Activated CD4-positive, alpha-beta T cell treated with anti-CD3 and anti-CD28 coated beads, Interleukin-2, amount 10 ng/mL, durations not matched to agents 7 days and 5 days (primary cell): ENCODE measurements at places on chromosomes 4 and X. TPM values are rescaled to one million over a fixed set of nuclear protein-coding genes. Genes with fewer than 3 reads are reported as not detected.

GRCh38 chrX:40262157-40263013 lies 164.6 kb upstream of the BCOR start:
- H3K27me3 ChIP-seq, result no peaks in the 10 kb centered on the region
- DNase-seq, result no peak
- no peak overlapping the region for H3K27ac ChIP-seq
- no peaks in the 10 kb centered on the region for H3K36me3 ChIP-seq

The ZNF157 gene
- total RNA-seq, result 0.40 TPM

The UCP1 gene
- not detected for total RNA-seq

- H3K27me3 ChIP-seq, result no peaks in the 10 kb centered on the region
- H3K27ac ChIP-seq, result no peak overlapping the region
- peaks cover 58% of the 10 kb centered on the region for H3K4me1 ChIP-seq
- H3K36me3 ChIP-seq, result peaks cover 25% of the 10 kb centered on the region
Measured at GRCh38 chr4:2850966-2851798, 7.5 kb downstream of the ADD1 start.
